ENCODE measurements at places on chromosomes 13 and 19.

- no peak for ATAC-seq
Observed at GRCh38 chr13:101098873-101099272, 317.4 kb downstream of the NALCN start.

DNA sequence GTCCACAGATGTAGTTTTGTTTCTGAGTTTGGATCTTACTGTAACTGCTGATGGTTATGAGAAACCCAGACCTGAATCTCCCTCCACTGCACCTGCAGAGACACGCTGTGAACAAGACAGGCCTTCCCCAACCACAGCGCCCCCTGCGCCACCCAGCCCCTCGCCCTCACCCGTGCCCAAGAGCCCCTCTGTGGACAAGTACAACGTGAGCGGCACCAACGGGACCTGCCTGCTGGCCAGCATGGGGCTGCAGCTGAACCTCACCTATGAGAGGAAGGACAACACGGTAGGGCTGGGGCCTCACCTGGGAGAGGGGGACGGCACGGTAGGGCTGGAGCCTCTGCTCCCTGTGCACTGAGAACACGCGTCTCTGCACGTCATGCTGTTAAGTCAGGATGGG, 22.3 kb downstream of the LAMP1 start:
- no peak for ATAC-seq

DNA sequence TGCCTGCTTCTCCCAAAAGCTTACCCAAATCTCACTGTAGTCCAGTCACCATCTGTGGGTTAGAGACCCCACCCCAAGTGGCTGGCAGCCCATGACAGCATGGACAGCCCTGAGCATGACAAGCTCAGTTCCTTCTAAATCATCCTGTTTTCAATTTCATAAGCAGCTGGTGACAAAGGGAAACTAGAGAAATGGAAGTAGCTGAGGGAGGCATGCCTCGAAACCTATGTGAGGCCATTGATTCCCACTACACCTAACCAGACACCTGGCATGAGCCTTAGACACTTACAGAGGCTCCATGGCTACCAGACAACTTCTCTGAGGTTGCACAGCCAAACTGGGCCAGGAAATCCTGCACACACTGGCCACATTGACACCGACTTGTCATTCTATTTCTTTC, 56.2 kb downstream of the ABCC4 start:
- ATAC-seq = no peak

DNA sequence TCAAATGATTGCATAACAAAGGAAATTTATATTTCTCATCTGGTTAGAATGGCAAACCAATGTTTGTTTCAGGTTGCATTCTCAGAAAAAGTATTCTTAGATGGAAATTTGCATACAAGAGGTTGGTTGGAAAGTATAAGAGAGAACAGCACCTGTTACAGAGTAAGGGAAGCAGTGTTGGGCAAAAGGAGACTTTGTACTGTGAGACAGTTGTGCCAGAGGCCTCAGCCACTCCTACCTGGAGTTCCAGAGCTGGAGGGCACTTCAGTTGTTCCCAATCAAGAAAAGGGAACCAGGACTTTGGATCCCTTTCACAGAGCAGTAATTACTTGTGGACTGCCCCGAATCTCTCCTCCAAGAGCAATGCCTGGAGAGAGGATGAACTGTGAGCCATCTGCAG, 81.8 kb downstream of the SPRY2 start:
- ATAC-seq = no peak

GRCh38 chr13:113196970-113197737, 11.3 kb downstream of the PCID2 start:
- ATAC-seq = no peak

- no peak for ATAC-seq
Observed at GRCh38 chr13:50873467-50873866, 30.0 kb upstream of the DLEU7 start.

DNA sequence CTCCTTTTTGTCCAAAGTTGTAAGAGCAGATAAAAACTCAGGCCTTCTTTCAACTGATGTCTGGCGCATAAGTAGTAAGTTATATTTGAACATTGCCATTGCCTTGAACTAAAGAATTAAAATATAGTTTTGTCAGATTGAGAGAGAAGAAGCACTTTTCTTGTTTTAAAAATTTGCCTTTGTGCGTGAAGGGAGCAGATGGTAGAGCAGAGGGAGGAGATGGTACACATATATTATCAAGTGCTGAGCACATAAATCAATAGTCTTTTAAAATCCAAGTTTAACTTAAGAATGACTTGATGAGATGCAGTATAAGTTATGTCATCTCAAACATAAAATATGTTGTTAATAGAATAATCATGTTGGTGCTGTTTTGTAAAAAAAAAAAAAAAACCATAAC, 504.6 kb upstream of the KLHL1 start:
- no peak for ATAC-seq

DNA sequence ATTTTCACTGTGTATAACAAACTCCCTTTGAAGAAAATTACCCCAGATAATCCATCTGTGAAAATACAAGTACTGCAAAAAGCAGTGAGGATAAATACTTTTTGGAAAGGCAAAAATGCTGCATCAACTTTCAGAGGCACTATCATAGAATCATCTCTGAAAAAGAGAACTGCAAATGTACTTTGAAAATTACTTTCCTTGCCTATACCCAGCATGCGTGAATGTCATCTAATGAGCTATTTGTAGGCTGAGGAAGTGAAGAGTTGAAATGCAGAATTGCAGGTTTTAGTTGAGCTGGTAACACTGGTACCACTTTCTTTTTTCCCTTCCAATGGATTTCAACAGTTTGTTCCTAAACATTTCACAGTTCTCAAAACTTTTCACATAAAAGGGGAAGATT, 196.7 kb downstream of the TBC1D4 start:
- no peak for ATAC-seq

- no peak for ATAC-seq
Observed at GRCh38 chr19:29712744-29713516, 2.1 kb downstream of the C19orf12 start.

DNA sequence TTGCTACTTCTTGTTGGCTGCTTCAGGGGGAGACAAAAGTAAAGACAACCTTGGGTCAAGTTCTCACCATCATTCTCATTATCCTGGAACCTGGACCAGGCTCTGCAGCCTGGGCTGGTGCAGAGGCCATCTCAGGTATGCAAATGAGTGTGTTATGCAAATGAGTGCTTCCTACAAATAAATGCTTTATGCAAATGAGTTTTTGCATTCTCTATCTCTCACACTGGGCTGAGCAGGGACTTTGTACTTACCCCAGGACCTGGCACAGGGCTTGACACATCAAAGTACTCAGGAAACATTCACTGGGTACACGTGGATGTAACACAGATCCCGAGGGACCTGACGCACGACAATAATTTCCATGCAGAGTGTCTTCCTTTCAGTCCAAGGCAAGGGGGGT, 103.0 kb downstream of the DNAJC15 start:
- ATAC-seq = no peak

DNA sequence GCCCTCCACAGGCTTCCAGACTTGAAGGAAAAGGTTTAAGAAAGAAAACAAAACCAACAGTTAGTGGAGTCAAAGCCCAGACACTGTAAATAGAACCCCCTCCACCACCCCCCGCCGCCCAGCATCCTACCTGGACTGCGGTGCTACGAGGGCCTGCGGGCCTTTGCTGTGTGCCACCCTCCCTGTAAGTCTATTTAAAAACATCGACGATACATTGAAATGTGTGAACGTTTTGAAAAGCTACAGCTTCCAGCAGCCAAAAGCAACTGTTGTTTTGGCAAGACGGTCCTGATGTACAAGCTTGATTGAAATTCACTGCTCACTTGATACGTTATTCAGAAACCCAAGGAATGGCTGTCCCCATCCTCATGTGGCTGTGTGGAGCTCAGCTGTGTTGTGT, 6.3 kb upstream of the GARIN5A start:
- ATAC-seq = no peak

DNA sequence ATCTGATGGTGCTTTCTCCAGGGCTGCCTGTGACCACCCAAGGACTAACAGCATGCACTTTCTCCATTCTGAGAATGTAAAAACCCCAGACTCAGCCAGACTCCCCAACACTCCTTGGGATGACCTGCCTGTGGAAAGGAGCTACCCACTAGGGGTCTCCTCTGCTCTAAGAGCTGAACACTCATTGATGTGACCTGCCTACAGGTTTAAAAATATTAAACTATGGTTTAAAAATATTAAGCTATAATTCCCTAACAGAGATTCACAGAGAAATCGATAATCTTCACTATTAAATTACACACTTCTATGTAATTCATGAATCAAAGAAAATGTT, 696.2 kb upstream of the SLITRK5 start:
- no peak for ATAC-seq

- ATAC-seq = no peak
Observed at GRCh38 chr19:6723738-6724137, 3.3 kb upstream of the C3 start.

GRCh38 chr19:48354332-48354992, 9.3 kb downstream of the TMEM143 start:
- no peak for ATAC-seq

DNA sequence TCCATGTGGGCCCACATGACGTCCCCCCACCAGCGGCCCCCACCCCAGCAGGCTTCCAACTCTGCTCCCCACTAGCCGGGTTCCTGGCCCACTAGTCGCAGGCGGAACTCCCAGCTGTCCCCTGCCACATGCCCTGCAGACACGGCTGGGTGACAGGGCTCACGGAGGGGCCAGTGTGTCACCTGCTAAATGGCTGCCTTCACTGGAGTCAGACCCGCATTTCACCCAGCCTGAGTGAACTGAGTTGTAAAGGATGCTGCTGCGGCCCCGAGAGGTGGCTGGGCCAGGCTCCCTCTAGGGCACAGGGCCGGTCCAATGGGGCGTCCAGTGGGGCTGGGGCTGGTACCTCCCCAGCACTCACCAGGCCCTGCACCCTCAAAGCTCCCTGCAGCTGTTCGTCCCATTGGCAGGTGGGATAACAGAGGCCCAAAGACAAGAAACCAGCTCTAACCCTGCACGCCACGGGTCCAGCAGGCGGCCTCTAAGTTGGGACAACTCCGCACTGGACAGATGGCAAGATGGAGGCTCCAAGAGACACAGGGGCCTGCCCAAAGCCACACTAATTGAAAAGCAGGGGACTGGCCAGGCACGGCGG, 3.2 kb downstream of the LMNB2 start:
- no peak for ATAC-seq

DNA sequence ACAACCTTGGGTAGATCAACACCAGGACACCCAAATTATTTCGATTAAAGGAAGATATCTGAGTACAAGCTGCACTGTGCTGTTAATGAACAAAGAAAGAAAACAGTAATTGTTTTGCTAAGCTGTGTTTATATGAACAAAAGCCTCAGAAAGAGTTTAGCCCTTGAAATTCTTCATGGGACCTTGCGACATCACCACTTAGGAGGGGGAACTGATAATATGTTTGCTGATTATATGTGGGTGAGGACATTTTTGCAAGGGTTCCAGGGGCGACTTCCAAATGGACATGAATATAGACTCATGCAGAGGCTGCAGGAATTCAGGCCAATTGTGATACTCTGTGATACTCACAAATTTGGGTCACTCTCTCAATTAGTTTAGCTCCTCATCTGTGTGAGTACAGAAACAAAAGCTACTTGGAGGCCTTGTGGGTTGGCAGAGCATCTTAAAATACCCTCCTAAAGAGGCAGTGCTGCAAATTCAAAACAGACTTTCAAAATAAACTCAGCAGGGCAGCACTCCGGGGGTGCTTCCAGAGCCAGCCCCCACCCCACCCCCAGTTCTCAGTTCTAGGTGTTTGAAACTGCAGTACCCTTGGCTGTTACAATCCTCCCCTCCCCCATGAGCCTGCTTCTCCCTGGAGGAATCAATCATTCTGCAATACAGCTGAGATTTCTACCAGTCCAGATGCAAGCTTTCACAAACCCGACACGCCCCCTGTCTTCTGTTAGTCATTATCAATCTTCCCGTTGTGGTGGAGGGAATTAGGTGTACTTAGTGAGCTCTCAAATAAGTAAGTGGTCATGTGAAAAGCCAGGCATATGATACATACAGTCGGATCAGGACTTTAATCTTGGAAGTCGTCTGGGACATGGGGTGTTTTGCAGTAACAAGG, 97.0 kb upstream of the MBNL2 start:
- ATAC-seq = peak; percentile 88

- no peak for ATAC-seq
Observed at GRCh38 chr19:46608581-46609345, 7.6 kb downstream of the CALM3 start.

DNA sequence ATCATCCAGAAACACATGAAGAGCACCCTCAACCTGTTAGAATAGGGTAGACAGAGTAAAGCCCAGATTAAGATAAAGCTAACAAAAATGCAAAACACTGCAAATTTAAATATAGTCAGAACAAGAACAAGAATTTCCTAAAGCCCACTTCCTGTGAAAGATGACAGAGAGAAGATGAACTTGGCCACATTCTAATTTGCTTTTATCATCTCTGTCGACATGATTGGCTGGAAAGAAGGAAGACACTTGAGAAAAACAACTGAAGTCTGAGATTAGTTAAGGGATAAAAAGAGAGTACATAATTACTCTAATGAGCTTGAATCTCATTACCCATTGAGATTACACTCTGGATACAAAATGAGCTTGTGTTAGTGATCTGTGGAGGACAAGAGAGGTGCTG, 537.6 kb downstream of the KLF5 start:
- ATAC-seq = no peak

DNA sequence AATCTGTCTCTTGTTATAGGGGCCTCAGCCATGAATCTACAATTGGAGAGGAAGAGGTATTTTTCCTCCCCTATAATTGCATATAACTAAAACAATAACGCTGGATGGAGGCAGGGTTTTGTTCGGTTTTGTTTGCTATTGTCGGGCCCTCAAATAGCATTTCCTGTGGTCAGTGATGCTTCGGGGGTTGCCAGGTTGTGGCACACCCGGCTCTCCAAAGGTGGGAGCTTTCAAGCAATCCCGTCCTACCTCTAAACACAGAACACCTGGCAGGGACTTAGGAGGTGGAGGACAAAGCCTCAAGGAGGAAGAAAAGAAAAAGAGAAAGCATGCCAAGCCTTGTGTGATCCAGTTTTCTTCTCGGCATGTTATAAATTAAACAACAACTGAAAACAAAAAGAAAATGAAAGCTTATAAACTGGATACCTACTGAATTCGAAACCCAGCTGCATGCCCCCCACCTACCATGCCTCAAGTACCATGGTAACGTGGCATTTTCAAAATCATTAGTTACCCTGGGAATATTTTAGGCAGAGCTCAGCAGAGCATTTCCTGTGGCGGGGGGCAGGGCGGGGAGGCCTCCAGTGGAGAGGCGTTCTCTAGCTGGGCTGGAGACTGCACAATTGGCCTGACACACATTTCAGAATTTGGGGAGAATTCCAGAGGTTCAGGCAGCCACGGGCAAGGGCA, 213.8 kb downstream of the DCLK1 start:
- no peak for ATAC-seq

GRCh38 chr13:42792154-42792553, 10.8 kb downstream of the FAM216B start:
- ATAC-seq = no peak

All from esophagus mucosa (tissue), 1 donor.